Fibroblast of pulmonary artery (primary cell): ENCODE measurements at places on chromosomes 3 and 15.

DNA sequence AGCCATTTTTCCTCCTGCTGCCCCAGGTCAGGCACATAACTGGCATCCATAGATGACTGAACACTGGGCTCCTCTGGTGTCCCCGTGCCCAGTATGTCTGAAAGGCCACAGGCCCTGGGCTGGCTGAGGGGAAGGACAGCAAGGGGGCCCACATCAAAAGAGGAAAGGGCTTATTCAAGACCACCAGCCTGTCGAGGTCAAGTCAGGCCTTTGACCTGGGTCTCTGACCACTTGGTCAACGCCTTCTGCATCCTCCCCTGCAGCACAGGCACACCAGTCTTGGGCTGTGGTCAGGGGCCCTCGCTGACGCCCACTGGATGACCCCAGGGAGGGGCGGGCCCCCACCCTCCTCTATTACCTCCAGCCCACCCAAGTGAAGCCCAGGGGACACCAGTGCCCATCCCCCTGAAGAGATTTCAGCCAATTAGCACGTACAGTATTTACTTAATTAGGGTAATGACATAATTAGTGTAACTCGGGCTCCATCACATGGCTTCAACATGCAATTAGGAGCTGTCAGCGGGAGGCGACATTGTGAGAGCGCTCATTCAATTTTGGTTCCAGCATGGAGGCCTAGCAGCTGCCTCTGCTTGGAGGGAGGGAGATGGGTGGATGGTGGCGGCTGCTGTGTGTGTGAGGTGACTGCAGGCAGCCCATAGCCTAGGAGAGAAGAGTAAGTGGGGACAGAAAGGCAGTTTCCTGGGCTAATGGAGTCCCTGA is 13.5 kb upstream of the DNAH1 start:
- DNase-seq: no peak

GRCh38 chr15:100111125-100112060 is 230.4 kb downstream of the ADAMTS17 start:
- peak; percentile 92 for DNase-seq

- peak; percentile 11 for DNase-seq
Measured at GRCh38 chr15:26628879-26629529, 143.9 kb downstream of the GABRB3 start.

- no peak for DNase-seq
Measured at GRCh38 chr3:44926921-44927320, 49.1 kb downstream of the ZDHHC3 start.

DNA sequence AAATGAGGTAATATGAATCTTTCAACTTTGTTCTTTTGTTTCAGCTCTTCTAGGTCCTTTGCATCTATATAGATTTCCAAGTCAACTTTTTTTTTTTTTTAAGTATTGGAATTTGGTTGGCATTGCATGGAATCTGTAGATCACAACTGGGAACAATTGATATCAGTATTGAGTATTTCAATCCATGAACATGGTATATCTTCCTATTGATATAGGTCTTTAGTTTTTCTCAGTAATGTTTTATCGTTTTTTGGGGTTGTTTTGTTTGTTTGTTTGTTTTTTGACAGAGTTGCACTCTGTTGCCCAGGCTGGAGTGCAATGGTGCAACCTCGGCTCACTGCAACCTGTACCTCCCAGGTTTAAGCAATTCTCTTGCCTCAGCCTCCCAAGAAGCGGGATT is 137.2 kb downstream of the EEFSEC start:
- DNase-seq: no peak

GRCh38 chr15:52020221-52021085 is 1.4 kb downstream of the MAPK6 start:
- peak; percentile 27 for DNase-seq

GRCh38 chr3:69997631-69998307 is 1.8 kb upstream of the SAMMSON start:
- DNase-seq: peak; percentile 7

- no peak for DNase-seq
Measured at GRCh38 chr3:136249091-136249490, 1.0 kb upstream of the PCCB start.

DNA sequence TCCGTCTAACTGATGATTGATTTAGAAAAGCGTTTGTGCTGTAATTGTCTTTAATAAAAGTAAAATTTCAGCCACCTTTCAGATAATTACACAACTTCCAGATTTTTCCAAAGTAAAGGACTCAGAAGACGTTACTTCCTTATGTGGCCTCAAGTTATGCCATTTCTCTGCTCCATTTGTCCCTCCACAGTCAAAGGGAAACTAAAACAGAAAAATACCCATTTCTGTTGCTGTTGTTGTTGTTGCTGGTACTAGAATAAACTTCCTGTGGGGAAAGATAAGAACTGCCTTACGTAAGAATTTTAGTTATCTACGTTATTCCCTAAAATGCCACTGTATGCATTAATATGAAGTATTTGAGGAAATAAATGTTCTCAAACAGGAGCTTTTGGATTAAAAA is 153.9 kb downstream of the P3H2 start:
- DNase-seq: no peak

DNA sequence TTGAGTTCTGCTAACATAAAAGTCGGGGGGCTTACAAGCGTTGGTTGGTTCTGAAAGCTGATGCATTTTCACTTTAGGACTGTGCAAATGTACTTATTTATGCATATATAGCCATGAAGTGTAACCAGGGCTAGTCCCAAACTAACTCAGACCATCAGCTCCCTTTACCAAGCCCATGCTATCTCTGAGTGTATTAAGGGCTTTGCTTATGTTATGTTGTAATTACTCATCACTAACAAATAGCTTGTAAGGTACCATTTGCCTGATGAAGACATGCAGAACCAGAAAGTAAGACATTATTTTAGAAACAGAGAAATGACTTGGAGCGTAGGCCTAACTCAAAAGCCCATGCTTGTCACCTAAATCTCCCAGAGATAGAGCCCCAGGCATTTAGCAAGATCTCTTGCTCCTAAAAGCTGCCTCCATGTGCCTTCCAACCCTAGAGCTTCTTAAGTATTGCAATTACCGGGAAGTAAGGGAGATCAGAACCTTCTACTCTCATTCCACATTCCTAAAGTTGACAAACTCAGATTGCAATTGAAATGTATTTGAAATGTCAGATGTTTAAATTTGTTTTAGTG is 362.9 kb upstream of the RBMS3 start:
- DNase-seq: no peak

DNA sequence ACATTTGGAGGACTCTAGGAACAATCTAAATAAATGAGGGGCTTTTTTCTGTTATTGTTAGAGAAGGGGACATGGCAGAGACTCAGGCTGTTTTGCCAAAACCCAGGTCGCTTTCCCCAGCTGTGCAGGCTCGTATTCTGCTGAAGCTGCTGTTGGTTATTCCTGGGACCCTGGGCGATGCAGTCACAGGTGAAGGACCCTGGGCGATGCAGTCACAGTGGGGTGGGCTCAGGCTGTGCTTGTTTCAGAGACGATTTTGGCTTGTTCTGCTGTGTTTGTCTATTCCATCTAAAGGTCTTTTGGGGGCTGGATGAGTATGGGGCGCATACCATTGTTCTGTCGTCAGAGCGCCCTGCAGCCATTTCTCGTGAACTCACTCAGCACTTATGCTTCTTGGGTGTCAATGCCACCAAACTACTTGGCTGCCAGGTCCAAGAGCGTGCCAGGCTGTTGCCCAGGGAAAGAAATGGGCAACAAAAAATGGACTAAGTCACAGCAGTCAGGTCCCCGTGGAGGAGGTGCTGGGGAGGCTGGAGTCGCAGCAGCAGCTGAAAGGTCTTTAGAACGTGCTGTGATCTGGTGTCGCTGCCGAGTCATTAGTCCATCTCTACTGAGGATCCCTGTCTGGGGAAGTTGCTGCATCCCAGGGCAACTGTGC is 151.4 kb downstream of the CHDH start:
- no peak for DNase-seq

DNA sequence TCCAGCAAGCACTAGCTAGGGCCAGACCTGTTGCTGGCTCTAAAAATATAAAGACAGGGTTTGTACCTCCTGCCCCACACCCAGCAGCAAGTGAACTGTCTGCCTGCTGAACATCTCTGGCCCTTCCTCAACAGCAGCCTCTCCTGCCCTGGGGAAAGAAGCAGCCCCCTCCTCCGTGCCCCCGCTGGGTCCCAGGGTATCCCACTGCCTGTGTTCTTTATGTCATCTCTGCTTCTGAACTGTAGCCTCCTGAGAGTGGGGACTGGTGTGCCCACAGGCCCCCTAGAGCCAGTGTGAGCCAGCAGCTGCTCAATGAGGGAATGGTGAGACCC is 54.5 kb downstream of the ACAD9 start:
- no peak for DNase-seq

DNA sequence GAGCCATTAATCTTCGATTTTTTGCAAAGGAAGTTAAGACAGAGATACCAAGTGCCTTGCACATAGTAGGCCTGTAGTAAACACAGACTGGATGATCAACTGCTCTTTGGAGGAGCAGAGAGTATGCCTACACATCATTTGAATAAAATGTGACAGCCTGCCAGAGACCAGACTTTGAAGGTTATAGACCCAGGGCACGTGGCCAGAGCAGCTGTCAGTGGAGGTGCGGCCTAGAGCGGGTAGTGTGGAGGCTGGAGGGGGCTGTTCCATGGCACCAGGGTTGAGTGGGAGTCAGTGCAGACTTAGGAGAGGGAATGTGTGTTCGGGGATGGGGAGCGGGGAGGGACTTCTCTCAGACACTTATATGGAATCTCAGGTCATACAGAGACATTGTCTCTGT is 80.8 kb downstream of the SMAD3 start:
- DNase-seq: peak; percentile 91

DNA sequence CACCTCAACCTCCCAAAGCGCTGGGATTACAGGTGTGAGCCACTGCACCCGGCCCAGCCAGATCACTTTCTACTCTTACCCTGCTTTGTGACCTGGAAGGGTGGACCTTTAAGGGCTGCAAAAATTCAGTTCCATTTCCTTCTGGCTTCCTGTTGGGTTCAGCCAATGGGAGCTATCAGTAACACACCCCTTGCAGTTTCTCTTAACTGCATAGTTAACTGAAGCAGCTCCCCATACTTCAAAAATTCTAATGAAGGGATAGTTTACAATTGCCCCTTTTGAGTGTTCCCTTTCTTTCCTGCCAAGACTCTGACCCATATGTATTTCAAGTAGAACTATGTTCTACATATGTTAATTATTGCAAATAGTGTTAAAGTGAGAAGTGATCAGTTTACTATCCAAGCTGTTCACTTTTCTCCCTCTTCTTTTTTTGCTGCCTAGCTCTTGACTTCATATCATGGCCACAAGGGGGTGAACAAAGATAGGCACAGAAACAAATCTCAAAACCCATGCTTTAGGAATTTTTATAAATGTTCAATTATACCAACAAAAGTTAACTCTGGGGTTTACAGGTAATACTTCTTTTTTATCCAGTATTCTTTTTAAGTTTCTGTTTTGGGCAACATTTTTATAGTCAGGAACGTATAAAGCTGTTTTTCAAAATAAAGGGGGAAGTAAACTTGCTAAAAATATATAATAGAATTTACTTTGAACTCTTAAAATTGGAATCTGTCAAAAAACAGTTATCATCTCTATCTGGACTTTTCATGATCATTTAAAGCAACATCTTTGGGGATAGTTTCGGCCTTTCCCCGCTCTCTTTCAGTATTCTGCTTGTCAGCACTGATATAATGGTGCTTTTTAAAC is 8.1 kb downstream of the PGBD4 start:
- DNase-seq: peak; percentile 69

DNA sequence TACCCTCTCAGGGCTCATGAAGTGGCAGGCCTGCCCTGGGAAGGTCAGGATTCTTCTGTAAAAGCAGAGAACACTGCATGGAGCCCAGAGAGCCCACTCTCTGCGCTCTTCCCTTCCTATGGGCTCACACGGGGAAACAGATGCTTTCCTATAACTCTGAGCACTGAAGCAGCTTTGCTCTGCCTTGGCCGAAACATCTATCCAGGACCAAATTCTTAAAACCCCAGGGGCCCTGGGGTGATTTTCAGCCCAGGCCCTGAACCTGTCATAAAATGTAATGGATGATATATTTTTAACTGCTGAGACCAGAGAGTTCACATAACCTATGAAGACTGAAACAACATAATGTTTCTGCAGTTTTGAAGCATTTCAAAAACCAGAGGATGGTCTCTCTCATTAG is 249.9 kb upstream of the CTDSPL start:
- no peak for DNase-seq

GRCh38 chr15:74500401-74500800 is 39.4 kb upstream of the UBL7 start:
- DNase-seq: no peak

- DNase-seq: peak; percentile 13
Measured at GRCh38 chr15:43105077-43105736, 631 bp downstream of the UBR1 start.

GRCh38 chr15:32029862-32030781 is at the start of gene CHRNA7:
TSS of gene CHRNA7 (plus strand) at chr15:32030515. CDS start at chr15:32030595, 80 bp downstream.
- DNase-seq: peak; percentile 6

- DNase-seq: peak; percentile 54
Measured at GRCh38 chr3:189947948-189948723, 172.6 kb downstream of the P3H2 start.

- DNase-seq: peak; percentile 13
Measured at GRCh38 chr3:98577178-98577895, 16.1 kb downstream of the CPOX start.

- DNase-seq: peak; percentile 22
Measured at GRCh38 chr15:81491414-81492096, 117.5 kb upstream of the TMC3 start.

DNA sequence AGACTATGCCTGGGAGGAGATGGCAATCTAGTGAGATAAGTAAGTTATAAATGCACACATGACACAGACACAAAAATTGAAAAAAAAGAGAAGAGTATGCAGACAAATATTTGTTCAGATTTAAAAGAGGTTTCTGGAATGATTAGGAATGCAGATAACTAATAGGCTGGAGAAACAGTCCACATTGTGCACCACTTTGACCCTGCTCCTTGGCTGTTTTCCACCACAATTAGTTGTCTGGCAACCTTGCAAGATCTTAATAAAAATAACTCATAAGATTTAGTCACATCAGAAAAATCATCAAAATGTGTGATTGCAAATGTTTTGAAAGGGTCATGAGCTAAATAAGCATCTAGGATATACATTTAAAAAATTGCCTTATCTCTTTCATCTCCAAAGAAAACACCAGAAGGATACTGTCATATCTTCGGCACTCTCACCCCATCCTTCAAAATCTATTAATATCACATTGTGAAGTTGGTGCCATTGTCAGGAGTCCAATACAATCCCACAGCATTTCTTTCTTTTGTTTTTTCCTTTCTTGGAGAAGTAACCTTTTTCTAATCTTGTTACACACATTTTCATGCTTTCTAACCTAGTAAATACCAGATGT is 153.7 kb upstream of the KCNMB2 start:
- peak; percentile 77 for DNase-seq

DNA sequence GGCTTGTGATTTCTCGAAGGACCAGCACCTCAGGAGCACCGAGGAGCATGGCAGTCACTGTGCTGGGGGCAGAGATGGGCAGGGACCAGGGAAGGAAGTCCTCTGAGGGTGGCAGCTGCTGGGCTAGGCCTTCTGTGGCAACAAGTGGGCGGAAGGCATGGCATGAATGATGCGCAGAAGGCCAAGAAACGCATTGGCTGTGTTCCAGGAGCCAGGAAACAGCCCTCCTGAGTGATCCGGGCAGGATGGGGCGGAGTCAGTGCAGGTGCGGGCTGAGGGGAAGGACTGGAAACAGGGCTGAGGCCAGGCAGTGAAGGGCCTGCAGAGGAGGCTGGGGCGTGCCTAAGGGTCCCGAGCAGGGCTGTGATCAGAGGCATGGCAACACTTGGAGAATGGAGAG is 23.6 kb downstream of the MRPS11 start:
- no peak for DNase-seq
